ENCODE measurements at places on chromosomes 3 and 15.
A peak's percentile ranks its signal among the peaks of the same experiment; 100 is the strongest.

- no peak for DNase-seq
Observed at GRCh38 chr3:57421336-57421735, 122.8 kb downstream of the DNAH12 start.

- no peak for DNase-seq
Observed at GRCh38 chr15:72179950-72180581, 17.5 kb downstream of the GRAMD2A start.

GRCh38 chr15:39587096-39587721 is 6.3 kb downstream of the THBS1 start:
- DNase-seq: no peak

GRCh38 chr3:102092617-102093466 is 243.5 kb downstream of the NFKBIZ start:
- DNase-seq: no peak

DNA sequence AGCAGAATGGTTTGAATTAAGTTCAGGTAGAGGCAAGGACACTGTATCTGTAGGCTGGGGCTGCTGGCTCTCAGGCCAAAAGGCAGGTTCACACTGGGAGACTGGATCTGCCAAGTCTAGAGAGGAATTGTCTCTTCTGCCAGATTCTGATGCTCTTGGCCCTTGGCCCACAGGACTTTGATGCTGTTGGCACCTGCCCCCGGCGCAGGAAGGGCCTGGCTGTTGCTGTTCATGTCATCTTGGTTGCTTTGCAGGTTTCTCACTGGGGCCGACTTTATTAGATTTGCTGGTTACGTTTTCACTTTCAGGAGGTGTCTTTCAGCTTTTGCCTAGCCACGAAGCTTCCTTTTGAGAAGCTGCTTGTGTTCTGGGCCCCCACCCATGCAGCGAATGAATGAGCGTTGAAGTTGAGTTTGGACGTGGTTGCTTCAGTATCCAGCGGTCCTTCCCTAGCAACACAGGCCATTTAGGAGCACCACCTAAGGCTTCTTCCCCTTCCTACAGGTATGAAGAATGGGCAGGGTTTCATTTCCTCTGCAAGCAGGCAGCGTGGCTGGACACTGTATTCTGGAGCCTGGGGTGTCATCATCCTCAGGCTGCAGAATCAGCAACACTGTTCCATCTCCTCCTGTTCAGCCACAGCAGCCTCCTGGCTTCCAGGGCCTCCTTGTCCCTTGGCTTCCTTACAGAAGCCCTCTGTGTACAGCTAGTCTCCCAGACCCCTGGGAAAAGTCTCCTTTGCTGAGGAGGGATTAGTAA is 65.6 kb upstream of the PRR23C start:
- peak; percentile 58 for DNase-seq

GRCh38 chr3:53236112-53236841 is 19.5 kb downstream of the TKT start:
- DNase-seq: no peak

GRCh38 chr3:89262309-89262929 is 155.0 kb downstream of the EPHA3 start:
- DNase-seq: no peak

DNA sequence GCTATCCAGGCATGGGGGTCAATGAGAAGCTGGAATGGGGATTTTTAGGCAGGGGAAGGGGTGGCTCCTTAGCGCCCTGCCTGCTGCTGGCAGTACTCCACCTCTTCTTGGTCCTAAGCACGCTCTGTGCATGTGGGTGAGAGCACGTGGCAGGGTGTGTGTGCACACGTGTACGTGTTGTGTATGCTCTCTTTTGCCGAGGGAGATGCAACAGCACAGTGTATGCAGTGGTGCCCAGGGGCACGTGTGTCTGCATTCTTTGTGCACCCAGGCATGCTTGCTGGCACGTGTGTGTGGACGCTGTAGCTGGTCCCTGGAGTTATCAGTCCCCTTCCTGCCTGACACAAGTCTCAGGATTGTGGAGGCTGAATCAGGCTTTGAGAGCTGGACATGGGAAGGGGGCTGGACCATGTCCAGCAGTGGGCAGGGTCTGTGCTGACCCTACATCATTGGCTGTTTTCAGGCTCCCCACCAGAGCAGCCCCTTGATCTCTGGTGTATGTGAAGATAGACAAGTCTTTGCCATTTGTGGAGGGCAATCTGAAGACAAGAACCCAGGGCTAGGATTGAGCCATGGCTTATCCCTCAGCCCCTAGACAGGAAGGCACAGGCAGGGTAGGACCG is 1.9 kb upstream of the CAMKV start:
- no peak for DNase-seq

GRCh38 chr3:162094301-162094700 is 597.7 kb downstream of the OTOL1 start:
- no peak for DNase-seq

GRCh38 chr3:4730719-4731118 is 237.6 kb downstream of the ITPR1 start:
- no peak for DNase-seq

DNA sequence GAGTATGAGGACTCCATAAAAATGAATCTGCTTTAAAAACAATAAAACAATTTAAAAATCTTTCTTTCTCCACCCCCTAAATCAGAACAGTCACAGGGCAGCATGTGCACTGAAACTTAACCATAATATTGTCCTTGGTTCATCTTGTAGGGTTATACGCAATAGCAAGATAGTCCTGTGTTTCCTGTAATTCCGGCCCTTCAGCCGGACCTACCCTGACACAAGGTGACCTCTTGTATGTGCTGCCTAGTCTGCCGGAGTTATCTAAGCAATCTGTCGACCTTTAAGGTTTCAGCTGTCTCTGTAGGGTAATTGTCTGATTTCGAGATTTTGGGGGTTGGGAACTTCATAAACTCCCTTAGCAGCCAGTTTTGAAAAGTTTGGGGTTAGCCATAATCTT is 99.9 kb downstream of the DHX36 start:
- DNase-seq: no peak

GRCh38 chr15:92391640-92392039 is 2.0 kb upstream of the ST8SIA2 start:
- no peak for DNase-seq

GRCh38 chr3:183896184-183896583 is 11.5 kb upstream of the PARL start:
- DNase-seq: no peak

- DNase-seq: no peak
Observed at GRCh38 chr3:191282251-191283185, 46.7 kb upstream of the CCDC50 start.

GRCh38 chr15:83067638-83067962 is 548 bp upstream of the BTBD1 start:
- no peak for DNase-seq

GRCh38 chr3:99472385-99472784 is 166.0 kb upstream of the COL8A1 start:
- DNase-seq: no peak

GRCh38 chr3:167450675-167451074 is 23.2 kb downstream of the SERPINI2 start:
- DNase-seq: no peak

DNA sequence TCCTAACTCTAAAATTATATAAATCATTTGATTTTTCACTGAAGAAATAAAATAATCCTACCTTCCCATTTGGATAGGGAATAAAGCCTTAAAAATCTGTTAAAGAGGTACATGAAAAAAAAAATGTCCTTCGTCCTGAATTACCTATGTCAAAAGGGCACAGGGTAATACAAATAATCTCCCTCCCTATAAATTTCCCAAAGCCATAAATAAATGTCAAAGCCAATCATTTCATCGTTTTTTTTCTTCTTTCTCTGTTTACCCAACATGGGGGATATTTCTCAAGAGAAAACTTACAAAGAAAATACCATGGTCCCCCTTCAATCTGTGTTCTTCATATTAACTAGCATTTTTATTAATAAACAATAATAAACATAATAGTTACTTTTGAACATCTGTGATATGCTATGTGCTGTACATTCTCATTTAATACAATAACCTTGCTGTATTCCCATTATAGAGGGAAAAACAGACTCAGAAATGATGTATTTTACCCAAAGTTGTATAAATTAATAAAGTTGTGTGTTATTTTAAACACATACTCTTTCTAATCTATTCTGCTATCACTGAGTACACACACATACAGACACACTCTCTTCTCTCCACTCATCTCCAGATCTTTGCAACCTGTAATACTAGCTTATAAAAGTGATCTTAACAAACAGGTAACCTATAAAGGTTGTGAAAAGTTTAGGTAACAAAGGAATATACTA is 910 bp upstream of the ANKRD28 start:
- no peak for DNase-seq

- no peak for DNase-seq
Observed at GRCh38 chr3:11481556-11481955, 162.2 kb downstream of the VGLL4 start.

DNA sequence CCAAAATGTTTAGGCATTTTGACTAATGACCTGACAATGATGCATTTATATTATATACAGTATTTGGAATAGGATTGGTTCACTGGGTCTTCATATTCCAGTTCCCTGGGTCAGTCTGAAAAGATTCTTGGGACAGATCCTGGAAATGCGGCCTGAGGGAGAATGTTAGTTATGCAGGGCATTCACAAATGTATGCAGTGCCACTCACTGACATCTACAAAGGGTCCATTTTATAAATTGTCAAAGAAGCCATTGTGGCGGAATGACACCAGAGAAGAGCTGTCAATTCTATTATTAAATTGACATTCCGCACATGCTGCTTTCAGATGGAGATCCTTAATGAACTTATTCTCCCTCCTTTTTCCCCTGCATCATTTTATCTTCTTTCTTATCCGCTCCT is 176.6 kb downstream of the VGLL3 start:
- DNase-seq: no peak

DNA sequence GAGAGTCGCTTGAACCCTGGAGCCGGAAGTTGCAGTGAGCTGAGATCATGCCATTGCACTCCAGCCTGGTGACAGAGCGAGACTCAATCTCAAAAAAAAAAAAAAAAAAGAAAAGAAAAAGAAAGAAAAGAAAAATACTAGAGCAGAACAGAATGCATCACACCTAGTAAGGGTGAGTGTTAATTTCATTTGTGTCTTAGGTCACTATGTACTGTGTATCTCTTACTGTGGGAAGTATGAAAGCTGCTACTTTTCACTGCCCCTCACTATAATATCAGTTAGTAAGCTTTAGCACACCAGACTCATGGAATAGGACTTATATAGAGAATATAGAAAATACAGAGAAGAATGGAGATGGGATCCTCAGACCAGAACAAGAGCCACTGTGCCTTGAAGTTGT is 45.9 kb upstream of the RASA2 start:
- DNase-seq: no peak

GRCh38 chr3:99651531-99651930 is 13.1 kb downstream of the COL8A1 start:
- no peak for DNase-seq

DNA sequence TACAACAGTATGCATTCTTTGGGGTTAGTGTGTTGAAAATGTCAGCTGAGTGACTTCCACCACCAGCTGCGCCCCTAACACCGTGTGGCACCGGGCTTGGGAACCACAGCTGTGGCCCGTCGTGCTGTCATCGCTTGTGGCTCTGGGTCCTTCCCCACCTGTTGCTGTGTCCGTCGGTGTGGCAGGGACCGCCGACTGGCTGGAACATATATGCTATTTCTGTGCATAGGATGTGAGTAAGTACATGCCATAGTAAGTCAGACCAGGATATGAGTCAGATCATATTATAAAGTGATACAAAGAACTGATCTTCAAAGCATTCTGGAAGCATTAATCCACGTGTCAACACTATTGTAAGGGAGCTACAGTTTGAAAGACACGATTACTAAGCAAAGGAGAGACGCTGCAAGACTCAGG is 31.9 kb downstream of the EHD4 start:
- no peak for DNase-seq

DNA sequence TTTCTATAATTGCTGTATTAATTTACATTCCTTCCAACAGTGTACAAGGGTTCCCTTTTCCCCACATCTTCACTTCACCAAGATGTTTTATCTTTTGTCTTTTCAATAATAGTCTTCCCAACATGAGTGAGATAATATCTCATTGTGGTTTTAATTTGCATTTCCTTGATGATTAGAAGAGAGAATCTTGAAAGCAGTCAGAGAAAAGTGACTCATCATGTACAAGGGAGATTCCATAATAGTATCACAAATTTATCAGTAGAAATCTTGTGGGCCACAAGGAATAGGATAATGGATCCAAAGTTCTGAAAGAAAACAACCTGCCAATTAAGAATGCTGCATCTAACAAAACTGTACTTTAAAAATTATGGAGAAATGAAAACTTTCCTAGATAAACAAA is 189.3 kb downstream of the NECTIN3 start:
- no peak for DNase-seq

DNA sequence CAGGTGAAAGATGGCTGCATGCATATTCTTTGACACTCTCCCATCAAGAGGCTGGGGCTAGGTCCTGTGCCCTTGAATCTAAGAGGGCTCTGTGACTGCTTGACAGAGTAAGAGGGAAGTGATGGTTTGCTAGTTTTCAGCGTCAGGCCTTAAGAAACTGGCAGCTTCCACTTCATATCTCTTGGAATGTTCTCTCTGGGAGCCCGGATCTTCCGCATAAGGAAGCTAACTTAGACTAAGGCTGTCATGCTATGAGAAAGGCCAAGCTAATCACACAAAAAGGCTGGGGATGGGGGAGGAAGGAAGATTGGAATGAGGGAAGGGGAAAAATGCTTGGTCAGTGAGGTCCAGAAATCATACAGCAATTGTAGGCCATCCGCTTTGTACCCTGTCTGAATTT is 50.0 kb downstream of the MB21D2 start:
- no peak for DNase-seq

DNA sequence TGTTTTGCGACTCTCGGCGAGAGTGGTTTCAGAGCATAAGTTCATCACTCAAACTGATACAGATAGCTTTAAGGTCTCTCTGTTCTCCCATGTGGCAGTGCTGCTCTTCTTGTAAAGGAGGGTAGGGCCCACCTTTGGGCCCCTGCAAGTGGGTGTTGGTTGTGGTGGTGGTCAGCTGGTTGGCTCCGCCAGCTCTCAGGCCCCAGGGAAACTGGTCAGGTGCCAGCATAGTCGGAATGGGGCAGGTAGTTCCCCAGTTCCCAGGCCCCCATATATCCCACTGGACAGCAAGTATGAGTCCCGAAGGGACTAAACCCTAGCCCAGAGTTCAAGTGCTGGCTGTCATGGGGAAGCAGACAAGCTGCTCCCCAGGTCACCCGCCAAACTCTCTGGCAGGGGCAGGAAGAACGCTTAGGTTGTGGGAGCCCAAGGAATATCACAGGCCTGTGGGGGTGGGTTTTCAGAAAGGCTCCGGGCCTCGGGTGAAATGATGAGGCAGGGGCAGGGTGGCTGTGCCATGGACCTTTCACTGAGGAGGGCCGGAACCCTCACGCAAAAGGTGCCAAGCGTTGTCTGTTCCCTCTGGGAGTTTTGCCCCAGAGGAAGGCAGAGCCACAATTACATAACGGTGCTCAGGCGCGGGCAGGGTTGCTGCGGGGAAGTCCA is 185.1 kb downstream of the EFHB start:
- DNase-seq: no peak

- no peak for DNase-seq
Observed at GRCh38 chr15:39898317-39898716, 21.7 kb downstream of the GPR176 start.

- DNase-seq: no peak
Observed at GRCh38 chr15:84828086-84828908, 11.1 kb downstream of the ALPK3 start.

- no peak for DNase-seq
Observed at GRCh38 chr3:159480046-159480445, 508.6 kb upstream of the IL12A start.

All from coronary artery (tissue), 2 donors.